ENCODE measurements at places on chromosomes 4 and X.

DNA sequence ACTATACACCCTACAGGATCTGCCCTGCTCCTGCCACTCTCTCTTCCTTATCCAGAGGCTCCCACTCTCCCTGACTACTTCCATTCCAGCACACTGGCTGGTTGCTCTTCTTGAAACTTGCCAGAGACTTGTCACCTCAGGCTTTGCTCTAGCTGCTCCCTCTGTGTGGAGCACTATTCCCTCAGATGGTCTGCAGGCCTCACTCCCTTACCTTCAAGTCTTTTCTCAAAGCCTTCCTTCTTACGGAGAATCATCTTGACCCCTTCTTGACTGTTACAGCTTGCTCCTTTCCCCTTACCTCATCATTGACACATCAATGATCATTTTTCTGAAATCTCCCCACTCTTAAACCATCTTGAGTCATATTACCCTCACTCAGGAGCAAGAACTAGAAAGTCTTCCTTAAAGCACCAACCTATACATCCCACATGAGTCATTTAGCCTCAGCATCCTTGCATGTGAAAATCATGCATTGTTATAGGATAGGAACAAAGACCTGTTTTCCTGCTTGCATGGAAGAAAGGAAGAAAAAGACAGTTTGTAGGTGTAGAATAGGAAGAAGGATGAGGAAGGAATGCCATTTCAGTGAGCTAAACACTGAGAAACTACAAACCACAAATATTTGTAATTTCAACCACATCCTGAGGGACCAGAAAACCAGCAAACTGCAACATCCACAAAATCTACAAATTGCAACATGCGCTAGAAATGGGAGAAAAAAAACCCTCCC lies 55.7 kb downstream of the ANTXR2 start:
- DNase-seq: no peak

DNA sequence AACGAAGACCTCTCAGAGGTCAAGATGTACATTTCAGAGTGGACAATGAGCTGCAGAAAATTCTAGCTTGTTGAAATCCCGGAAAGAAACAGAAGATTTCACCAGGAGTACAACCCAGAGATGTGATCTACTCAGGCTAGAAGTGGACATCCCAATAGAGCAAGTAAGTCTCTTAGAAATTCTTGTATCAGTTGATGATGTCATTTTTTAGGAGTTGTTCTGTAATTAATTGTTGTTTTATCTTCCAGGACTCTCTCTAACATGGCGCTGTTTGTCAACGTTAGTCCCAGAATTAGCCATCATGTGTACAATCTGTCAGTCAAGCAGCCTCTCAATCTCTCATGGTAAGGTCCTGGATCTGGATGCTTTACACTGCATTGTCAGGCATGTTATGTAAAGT lies 174.4 kb downstream of the GRIA3 start:
- no peak for DNase-seq

DNA sequence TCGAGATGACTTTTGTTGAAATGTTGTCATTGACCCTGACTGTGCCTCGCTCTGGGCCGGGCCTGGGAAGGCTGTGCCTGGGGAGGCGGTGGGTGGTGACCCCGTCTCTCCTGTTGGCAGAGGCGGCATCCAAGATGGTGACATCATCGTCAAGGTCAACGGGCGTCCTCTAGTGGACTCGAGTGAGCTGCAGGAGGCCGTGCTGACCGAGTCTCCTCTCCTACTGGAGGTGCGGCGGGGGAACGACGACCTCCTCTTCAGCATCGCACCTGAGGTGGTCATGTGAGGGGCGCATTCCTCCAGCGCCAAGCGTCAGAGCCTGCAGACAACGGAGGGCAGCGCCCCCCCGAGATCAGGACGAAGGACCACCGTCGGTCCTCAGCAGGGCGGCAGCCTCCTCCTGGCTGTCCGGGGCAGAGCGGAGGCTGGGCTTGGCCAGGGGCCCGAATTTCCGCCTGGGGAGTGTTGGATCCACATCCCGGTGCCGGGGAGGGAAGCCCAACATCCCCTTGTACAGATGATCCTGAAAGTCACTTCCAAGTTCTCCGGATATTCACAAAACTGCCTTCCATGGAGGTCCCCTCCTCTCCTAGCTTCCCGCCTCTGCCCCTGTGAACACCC lies 36.4 kb downstream of the HTRA3 start:
- no peak for DNase-seq

DNA sequence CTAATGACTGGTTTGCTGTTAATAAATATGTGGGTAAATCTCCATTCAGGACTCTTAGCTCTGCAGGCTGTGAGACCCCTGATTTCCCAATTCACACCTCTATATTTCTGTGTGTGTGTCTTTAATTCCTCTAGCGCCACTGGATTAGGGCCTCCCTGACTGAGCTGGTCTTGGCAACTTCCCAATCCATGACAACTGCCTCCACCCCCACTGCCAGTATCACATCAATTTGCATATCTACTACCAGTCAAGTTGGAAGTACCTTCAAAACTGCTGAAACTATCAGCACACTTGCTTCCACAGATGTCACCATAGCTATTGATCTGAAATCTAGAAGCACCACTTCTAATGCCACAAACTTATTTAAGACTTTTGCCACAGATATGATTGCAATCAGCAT lies 27.6 kb downstream of the OPRPN start:
- no peak for DNase-seq

DNA sequence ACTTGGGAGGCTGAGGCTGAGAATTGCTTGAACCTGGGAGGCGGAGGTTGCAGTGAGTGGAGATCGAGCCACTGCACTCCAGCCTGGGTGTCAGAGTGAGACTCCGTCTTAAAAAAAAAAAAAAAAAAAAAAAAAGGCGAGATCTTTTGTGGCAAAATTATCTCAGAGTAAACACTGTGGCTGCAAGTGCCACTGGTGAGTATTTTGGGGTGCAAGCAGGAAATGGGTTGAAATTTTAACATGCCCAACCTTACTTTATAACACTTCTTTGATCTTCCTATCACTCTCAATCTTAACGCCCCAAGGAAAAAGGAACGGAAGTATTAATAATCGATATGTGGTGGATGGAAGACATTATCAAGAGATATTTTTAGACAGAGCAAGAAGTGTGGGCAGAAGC lies 32.1 kb downstream of the SLC34A2 start:
- no peak for DNase-seq
